ENCODE measurements at places on chromosomes 3 and 15.

- peak; percentile 21 for DNase-seq
These were observed 9.8 kb downstream of the CTXND1 start for GRCh38 chr15:80242132-80242769.

- DNase-seq = no peak
These were observed 68.9 kb upstream of the NR2F2 start for GRCh38 chr15:96261575-96262034.

GRCh38 chr15:92417716-92418115 lies 24.0 kb downstream of the ST8SIA2 start:
- DNase-seq = no peak

GRCh38 chr3:106323586-106323985 lies 454.8 kb upstream of the CBLB start:
- no peak for DNase-seq

DNA sequence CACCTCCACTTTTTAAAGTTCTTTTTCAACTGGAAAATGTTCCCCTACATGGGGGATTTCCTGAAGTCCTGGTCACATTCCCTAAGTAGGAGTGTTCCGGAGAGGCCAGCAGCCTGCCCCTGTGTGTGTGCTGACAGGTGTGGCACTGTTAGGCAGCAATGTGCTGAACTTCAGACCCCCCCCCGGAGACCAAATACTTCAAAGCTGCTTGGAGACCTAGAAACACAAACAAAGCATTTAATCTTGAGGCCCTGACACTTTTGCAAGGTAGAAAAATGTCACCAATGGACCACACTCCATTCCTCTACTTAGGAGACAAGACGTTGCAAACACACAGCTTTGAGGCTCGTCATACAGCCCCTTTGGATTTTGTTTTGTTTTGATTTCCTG lies 259.6 kb upstream of the CTNNB1 start:
- no peak for DNase-seq

GRCh38 chr15:82871358-82871757 lies 61.9 kb downstream of the WHAMM start:
- no peak for DNase-seq
